NCI-H510A treated with DMSO at 0.1 percent for 48 hours (cell line): ENCODE measurements at places on chromosomes 3 and 15.

DNA sequence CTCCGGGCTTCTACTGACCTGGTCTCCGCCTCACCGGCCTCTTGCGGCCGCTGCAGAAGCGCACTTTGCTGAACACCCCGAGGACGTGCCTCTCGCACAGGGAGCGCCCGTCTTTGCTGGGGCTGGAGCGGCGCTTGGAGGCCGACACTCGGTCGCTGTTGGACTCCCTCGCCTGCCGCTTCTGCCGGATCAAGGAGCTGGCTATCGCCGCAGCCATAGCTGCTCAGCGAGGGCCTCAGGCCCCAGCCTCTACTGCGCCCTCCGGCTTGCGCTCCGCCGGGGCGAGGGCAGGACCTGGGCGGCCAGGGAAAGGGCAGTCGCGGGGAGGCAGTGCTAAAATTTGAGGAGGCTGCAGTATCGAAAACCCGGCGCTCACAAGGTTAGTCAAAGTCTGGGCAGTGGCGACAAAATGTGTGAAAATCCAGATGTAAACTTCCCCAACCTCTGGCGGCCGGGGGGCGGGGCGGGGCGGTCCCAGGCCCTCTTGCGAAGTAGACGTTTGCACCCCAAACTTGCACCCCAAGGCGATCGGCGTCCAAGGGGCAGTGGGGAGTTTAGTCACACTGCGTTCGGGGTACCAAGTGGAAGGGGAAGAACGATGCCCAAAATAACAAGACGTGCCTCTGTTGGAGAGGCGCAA is 319.2 kb downstream of the FGF12 start:
- no peak for DNase-seq

DNA sequence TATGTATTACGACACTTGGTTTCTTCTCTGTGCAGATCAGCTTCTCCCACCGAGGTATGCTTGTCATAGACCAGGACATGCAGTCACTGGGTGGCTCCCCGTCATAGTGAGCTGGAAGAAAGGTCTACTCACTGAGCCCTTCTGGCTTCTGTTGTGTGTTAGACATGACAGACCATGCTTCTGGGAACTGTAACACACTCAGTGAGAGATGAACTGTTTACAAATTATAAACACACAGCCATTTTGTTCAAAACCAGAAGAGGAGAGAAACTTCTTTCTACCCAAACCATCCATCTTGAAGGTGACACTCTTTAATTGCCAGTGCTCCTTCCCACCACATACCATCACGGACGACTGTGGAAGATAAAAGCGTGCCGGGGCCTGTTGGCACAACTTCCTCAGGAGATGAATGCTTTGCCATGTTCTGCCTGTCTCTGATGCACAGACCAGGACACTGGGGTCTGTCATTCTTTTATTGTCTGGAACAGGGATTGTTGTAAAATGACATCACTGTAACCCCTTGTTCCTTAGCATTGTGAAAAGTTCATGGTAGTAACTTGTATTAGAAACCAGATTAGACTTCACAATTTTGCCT is 214.3 kb downstream of the MCTP2 start:
- no peak for DNase-seq

- DNase-seq, result no peak
Measured at GRCh38 chr15:74041311-74041756, 41.0 kb downstream of the GOLGA6A start.

DNA sequence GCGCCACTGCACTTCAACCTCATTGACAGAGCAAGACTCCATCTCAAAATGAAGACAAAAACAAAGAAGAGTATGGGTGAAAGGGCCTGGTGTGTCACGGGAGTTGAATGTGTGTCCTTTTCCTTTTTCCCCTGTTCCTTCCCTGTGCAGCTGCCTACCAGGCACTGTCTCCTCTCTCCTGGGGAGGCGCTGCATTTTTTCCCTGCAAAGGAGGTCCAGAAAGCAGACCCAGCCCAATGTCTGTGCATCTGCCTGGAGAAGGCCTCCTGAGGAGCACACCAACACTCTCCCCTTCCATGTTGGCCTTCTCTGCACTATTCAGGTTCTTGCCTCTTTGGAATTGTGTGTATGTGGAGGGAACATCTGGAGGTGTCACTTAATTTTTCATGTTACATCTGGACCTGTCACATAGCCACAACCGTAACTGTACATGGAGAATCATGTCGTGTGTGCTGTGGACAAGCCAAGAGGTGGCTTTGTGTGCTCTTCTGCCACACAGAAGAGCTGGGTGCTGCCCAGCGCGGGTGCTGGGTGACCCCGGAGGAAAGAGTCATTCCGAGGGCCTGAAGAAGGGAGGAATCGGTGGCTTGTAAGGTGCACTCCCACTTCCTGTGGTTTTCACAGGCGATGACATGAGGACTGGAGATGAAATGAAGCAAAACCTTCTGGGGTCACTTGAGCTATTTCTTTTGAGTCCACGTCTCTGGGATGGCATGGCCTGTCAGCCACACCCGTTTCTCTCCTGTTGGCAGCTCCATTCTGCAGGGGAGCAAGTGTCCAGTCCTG is 46.5 kb upstream of the CGNL1 start:
- DNase-seq, result no peak

DNA sequence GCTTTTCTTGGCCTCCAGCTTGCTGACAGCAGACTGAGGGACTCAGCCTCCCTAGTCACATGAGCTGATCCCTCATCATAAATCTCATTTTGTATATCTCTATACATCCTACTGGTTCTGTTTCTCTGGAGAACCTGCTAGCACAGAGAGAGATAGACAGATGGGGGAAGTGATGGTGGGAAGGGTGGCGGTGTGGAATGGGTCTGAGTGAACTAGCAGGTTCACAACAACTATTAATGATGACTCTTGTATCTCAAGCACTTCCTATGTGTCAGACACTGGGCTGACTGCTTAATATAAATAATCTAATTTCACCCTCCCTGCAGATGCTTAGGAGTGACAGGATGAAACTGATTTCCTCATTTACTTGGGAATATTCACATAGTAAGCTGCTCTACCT is 106.9 kb upstream of the TLE3 start:
- DNase-seq, result no peak

- peak; percentile 25 for DNase-seq
Measured at GRCh38 chr3:165642761-165643420, 194.3 kb downstream of the BCHE start.

DNA sequence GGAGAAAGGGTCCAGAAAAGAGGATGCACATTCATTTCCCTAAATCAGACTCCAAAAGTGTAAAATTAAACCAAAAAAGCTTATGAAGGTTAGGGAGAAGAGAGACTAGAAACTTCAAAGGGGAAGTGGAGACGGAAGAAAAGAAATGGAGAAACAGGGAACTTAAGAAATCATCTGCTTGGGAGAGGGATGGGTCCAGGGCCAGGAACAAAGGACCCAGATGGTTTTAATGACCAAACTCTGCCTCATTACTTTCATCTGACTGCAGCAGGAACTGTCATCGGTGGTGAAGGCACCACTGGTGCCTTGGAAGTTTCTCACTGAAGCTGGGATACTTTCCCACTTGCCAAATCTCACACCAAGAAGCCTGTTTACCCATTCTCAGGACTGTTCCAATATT is 70.5 kb upstream of the SLC4A7 start:
- DNase-seq, result no peak

GRCh38 chr15:43390723-43391122 is 19.8 kb downstream of the TUBGCP4 start:
- DNase-seq, result no peak

DNA sequence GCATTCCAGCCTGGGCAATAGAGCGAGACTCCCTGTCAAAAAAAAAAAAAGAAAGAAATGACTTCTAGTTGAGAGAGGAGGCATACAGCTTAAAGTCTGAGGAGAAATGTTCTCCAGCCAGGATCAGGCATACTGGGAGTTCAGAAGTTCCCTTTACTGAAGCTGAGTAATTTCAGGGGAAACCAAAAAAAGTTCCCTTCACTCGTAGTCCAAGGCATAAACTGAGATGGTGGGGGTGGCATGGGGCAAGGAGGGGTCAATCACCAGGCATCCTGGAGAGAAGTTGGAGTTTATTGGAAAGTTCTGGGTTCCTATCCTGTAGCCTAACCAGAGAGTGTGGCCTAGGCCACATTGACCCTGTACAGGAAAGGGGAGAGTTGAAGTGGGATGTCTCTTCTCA is 5.9 kb downstream of the GPX1 start:
- no peak for DNase-seq

- DNase-seq, result no peak
Measured at GRCh38 chr15:38631119-38632075, 66.8 kb upstream of the RASGRP1 start.

- DNase-seq, result no peak
Measured at GRCh38 chr3:20173844-20174410, 12.1 kb downstream of the SGO1 start.

- no peak for DNase-seq
Measured at GRCh38 chr15:36936613-36937012, 163.7 kb downstream of the MEIS2 start.

DNA sequence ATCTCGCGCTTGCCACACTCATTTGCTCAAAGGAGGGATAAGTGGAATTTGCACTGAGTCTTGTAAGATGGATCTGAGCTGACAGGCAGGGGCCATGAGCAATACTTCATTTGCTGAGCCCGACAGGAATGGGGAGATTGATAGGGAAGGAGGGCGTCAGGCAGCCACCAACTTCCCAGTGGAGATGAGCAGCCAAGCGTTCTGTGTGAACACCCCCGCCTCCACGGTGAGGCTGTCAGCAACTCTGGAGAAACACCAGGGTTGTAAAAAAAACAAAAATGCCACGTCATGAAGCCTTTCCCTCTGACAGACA is 36.8 kb downstream of the TLE3 start:
- no peak for DNase-seq

DNA sequence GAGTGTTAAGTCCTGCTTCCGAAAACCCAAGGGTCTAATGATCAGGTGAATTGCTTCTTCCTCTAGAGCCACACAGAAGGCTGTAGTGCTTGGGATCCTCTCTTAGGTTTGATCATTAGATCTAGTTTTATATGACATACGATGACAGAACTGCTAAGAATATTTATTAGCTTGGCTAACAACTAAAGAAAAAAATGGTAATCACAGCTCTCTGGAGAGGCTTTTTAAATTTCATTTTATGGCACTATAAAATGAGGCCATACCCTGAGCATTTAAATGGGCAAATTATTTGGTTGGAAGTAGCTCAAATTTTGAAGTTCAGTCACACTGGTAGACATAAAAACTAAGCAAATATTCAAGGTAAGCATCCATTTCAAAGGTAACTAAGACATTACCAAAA is 482.5 kb upstream of the WNT5A start:
- DNase-seq, result no peak

GRCh38 chr3:101011136-101011535 is 17.9 kb upstream of the ABI3BP start:
- DNase-seq, result no peak

- DNase-seq, result no peak
Measured at GRCh38 chr3:113212844-113213375, 1.6 kb downstream of the BOC start.

DNA sequence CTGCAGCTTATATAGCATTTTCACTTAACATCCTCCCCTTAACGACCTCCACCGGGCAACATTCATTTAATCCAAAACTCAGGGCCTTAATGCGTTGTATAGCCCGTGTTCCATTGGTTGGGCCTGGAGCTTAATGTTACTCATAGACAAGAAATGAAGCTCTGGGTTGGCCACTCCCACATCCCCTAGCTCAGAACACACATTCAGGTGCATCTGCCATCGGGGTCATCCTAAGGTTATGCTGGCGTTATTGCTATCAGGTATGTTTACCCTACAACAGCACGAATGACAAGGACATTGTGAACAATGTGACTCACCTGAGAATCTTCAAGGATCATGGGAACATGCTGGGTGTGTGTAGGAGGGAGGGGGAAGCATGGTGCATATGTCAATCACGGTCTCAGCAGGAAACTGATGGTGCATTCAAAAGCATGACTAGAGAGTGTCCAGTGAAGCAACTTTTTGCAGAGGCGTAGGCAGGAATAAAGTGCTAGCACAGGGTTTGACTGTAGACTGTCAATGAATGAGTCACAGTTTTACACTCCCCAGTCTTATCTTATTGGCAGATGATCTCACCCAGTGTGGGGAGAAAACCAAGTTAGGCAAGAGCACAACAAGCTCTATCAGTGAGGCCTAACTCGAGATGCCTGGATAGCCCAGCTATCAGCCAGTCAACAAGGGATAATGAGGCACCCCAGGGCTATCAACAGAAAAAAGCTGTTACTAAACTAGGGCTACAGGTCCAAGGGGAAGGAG is 402.1 kb upstream of the MCTP2 start:
- DNase-seq, result no peak

DNA sequence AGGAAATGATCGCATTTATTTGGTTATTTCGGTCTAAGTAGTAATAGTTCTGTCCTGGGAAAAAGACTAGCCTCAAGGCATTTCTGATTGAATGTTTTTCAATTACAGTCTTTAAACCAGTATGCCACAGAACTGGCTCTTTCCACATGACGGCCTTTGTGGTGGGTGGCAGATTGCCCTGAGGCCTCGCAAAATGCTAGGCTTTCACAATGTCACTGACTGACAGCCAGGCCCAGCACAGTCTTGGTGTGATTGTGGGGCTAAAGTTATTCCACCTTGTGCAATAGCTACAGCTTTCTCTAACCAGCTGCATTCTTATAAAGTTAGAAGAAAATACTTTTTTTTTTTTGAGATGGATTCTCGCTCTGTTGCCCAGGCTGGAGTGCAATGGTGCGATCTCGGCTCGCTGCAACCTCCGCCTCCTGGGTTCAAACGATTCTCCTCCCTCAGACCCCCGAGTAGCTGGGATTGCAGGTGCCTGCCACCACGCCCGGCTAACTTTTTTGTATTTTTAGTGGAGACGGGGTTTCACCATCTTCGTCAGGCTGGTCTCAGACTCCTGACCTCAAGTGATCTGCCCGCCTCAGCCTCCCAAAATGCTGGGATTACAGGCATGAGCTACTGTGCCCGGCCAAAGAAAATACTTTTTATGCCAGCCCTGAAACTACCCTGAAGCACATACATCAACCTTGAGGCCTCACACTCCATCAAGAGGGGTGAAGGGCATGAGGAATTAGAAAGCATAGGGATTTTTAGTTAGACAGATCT is 2.5 kb upstream of the ADIPOQ start:
- DNase-seq, result no peak

DNA sequence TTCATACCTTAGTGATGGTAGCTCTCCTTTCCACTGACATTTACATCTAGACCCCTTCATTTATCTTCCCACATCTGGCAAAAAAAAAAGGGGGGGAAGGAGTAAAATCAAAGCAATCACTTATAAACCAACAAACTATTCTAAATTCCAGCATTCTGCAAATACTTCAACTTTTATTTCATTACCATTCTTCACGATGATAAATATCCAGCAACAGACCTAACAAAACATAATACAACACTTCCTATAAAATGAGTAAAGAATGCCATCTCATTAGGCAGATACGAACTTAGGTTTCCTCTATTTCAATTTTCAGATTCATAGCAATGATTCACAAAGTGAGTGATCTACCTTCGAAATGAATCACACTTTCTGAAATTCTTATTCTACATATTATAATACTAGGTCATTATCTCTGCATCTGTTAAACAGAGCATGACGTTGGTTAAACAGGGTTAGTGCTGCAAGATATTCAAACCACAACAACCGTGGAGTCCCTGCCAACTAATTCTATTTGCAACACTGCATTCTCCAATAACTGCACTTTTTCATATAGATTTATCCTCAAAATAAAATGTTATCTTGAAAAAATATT is at the start of gene LRRFIP2:
LRRFIP2 (minus strand) TSS at position 51 of the 595 bp plus-strand sequence. CDS start 25,599 bp downstream, outside the sequence.
- DNase-seq, result no peak
